Stimulated activated CD4-positive, alpha-beta T cell treated with anti-CD3 and anti-CD28 coated beads, Interleukin-4, amount 100 ng/mL, for 48 hours (primary cell): ENCODE measurements at places on chromosomes 6 and 20.

DNA sequence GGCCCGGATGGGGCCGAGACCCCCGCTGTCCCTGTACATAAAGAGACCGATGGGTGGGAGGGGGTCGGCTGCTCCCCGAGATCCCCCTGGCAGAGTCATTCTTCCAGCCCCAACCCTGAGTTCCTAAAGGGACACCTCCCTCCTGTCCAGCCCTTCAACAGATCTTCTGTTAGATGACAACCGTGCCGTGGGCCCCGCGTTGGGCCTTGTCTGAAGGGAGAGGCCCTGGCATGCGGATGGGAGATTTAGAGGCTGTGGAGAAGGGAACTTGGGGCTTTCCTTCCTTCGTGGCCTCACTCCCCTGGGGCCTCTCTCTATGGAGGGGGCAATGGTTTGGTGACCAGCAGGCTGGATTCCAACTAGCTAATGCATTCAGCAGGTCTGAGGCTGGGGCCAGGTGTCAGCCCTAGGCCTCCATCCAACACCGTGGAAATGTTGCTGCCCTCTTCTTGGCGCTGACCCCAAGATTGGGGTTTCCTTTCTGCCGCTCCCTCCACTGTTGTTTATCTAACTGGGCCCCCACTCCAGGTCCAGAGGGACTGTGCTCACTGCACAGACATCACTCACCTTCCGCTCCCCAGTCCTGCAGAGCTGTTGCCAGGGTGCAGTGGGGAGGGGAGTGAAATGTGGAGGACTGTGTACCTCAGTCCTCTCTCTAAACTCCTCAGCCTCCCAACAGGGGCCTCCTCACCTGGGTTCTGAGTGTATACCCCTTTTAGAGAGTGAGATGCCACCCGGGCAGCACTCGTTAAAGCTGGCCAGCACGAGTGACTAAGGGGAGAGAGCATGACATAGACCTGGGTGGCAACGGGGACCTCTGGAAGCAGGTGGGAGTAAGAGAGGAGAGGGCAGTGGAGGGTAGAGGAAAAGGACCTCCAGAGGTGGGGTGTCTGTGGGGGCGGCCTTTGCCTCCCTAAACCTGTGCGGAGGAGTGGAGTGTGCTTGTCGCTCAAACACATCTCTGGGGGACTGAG, 6.7 kb downstream of the TMEM151B start:
- no peak for DNase-seq

DNA sequence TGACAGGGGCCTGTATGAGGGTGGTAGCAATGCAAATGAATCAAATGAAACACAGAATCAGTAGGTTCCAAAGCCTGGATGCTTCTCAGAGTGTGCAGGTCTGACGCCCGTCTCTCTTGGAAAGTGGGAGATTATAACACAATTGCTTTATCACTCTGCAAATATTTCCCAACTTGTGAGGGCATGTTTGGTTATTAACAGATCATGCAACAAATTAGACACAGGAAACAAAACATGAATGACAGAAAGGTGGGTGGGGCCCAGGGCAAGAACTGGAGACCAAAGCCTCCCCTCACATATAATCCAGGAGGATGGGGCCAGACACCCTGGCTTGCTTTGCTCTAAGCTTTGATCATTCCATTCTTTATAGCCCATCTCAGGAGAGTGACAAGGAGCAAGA, 108.6 kb upstream of the MRPS10 start:
- no peak for DNase-seq

GRCh38 chr6:14166839-14167238, 49.3 kb downstream of the CD83 start:
- DNase-seq, result no peak

GRCh38 chr20:59618131-59618530, 13.8 kb downstream of the PHACTR3 start:
- DNase-seq, result no peak

DNA sequence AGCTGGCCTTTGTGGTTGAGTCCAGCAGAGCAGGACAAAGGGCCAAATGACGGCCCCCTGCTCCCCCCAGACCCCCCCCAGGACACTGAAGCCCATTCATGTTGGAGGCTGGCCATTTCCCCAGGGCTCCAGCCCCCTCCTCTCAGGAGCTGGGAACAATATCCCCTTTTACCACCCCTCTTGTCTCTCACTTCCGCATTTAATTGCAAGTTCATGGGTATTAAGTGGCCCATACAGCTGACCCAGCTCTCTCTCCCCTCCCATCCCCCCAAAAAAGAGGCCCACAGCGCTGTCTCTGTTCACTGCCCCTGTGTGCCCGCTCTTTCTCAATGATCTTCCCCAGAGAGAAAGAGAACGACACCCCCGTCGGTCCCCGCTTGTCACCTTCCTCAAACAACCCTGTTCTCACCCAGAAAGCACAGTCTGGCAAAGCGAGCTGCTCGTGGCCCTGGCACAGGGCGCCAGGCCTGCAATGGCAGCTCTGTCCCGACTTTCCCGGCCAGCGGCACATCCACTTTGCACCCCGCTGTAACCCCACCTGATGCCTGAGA, 30.4 kb downstream of the PREX1 start:
- no peak for DNase-seq

DNA sequence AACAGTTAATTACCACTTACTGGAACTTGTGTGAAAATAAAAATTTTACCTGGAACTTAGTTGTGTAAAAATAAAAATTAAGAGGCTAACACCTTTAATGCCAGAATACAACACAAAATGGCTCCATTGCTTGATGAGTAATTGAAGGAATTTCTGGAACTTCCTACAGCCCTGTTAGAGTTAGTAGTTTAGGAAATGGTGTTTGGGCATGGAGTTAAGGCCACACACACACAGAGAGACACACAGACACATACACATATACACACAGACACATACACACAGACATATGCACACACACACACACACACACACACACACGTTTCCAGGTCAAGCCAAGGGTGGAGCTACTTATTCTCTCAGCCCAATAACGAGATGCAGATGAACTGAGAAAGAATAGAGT, 20.6 kb upstream of the CST3 start:
- no peak for DNase-seq

DNA sequence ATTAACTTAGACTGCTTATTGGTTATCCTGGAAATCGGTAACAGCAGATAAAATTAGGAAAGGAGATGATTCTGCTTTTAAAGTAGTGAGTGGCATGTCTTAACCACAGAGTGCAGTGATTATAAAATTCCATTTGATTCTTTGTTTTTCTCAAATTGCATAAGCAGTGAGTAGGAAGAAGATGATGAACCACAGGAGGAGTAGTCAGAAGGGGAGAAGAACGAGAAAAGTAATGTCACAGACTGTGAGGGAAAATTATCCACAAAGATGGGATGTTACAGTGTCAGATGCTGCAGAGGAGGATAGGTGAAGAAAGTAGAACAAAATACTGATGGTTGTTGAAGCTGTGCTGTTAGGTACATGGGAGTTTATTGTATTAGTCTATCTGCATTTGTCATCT, 63.0 kb downstream of the ITCH start:
- DNase-seq, result no peak

GRCh38 chr6:6469074-6469473, 119.4 kb upstream of the LY86 start:
- no peak for DNase-seq

DNA sequence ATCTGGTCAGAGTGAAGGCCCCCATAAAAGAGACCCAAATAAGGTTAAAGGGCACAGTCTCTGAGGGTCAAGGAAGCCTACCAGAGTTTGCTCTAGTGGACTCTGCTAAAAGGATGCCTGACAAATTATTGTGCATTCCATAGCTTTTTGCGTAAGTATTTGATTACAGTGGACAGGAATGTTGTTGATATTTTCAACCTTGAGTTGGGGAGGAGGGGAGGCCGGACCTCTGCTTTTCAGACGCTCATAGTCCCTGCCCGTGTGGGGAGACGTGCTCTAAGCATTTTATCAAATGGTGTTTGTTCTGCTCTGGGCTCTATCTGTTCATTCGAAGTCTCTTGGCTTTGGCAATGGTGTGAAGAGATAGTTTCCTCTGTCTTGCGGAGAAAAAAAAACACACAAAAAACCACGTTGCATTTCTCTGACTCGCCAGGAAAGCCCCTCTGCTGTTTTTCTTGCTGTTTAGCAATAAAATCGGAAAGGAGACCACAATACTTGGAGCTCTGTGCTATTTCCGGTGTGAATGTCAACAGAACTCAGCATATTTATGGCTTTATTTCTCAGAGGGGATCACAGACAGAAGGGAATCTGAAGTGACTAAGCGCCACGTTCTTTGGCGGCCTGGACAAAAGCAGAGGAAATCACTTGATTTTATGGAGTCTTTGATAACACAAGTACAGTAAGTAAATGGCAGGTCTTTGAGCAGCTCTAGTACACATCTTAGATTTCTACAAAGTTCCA, 159.8 kb downstream of the ZFP64 start:
- no peak for DNase-seq

DNA sequence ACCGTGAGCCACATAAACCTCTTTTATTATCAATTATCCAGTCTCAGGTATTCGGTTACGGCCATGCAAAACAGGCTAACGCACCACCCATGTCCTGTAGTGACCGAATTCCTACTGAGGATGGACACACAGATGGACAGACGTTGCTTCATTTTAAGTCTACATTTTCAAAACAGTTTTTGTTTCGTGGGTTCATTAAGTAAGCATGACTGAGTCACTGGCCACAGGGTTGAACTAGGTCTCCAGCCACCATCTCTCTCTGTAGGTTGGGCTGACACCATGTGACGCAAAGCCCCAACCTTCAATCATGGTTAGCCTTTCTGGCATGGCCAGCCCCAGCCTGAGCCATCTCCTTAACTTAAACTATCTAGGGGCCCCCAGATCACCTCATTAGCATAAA, 110.0 kb upstream of the SLC22A23 start:
- no peak for DNase-seq

DNA sequence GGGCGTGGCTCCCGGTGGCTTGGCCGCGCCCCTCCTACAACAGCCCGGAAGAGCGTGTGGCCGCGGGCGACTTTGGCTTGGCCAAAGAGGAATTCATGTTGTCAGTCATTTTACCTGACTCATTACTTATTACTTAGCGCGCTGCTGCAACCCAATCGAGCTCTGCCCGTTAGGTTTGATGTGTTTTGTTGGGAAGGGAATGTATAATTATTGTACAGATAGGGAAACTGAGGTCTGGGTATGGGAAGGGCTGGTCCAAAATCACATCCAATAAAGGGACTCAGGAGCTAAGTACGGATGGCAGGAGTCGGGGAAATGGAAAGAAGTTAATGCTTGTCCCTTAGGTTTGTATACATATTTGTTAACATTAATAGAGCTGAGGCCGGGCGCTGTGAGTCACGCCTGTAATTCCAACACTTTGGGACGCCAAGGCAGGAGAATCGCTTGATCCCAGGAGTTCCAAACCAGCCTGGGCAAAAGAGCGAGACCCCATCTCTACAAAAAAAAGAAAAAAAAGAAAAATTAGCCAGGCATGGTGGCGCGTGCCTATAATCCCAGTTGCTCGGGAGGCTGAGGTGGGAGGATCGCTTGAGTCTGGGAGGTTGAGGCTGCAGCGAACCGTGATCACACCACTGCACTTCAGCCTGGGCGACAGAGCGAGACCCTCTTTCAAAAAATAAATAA, 639 bp upstream of the ZNF335 start:
- no peak for DNase-seq

DNA sequence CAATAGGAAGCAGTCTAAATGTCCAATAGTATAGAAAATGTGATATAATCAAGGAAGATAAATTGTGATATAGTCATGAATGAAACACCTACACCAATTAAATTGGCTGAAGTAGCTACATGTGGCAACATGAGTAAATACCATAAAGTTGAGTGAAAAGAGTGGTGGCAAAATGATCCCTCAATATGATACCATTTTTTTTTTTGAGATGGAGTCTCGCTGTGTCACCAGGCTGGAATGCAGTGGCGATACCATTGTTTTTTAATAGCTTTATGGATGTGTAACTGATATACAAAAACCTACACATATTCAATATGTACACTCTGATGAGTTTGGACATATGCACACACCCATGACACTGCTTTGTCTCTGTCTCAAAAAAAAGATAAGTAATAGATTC, 20.9 kb upstream of the ILRUN start:
- DNase-seq, result no peak

DNA sequence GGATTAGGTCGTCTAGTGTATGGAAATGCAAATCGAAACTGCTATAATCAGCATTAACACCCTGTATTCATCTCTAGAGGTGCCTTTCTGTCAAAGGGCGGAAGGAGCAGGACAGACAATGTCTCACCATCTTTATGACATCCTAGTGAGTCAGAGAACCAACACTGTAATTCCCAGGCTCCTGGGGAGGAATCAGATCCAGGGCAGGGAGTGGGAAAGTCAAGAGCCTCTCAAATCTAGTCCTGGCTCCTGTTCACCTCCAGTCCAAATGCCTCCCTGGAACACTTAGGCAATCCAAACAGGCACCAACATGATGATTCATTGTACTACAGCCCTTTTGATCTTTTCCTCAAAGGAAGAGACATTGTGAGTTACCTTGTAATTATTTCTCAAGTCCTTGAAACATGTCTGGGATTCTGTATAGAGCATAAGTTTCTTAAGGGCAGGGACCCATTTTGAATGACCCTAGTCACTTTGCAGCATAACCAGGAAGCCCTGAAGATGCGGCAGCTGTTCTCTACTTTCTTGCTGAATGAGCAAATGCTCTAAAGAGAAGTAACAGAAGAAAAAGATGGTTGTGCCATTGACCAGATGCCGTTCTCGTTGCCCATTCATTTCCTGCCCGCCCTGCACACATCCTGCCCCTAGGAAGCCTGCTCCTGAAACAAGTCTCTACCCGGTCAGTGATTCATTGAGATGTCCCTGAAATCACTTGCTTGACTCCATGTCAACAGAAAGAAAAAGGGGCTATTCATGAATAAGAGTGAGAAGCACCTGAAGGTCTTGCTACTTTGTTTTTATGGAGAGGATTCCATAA, 112.8 kb upstream of the JARID2 start:
- no peak for DNase-seq

DNA sequence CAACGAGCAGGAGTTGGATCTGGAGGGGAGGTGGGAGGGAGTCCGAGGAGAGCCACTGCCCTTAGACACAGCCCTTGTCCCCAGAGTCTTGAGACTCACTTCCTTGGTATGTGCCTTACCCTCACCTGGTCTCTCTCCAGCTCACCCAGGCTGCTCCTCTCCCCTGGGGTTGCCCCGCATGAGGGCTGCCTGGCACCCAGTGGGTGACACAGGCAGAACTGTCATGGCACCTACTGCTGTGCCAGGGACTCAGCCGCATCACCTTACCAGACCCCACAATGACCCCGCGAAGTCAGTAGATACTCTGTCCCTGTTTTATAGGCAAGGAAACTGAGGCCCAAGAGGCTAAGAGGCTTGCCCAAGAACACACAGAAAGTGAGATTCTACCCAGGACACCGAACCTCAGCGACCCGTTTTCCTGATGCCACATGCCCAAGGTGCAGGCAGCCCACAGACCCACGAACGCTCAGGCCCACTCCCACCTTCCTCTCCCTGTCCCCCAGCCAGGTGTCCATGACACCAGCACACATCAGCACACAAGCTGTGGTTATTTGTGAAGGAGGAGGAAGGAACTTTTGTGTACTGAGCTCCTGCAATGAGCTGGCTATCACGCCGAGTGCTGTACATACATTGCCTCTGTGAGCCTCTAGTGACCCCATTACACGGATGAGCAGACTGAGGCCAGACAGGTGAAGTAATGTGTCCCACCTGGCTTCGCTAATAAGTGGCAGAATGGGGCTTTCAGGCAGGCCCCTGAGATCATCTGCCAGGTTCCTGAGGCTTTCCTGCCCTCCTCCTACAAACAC, 168.1 kb downstream of the GRM4 start:
- DNase-seq, result no peak

- no peak for DNase-seq
These were observed 41.8 kb upstream of the LAMA4 start for GRCh38 chr6:112296122-112296521.
